GM04504 (cell line): ENCODE measurements at places on chromosomes 12 and 14.
A peak's percentile ranks its signal among the peaks of the same experiment; 100 is the strongest.

DNA sequence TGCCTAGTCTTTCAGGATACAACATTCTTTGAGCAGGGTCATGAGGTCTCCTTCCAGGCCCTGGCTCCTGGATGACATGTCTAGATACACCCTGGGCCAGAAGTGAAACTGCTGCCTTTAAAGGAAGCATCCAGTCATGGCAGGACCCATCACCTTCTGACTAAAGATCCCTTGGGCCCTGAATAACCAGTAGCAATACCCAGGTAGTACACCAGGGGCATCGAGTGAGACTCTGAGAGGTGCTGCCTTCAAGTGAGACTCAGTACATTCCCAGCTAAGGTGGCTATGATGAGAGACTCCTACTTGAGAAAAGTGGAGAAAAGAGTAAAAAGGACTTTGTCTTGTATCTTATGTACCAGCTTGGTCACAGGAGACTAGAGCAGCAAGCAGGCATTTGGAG, 23.5 kb downstream of the OR6C68 start:
- DNase-seq, result no peak

GRCh38 chr12:112801055-112801454, 9.5 kb downstream of the RPH3A start:
- no peak for DNase-seq

GRCh38 chr12:107503129-107503855, 182.3 kb upstream of the PWP1 start:
- no peak for DNase-seq

GRCh38 chr12:120468325-120468820, 1.2 kb downstream of the SRSF9 start:
- no peak for DNase-seq

- no peak for DNase-seq
Measured at GRCh38 chr14:68331426-68331825, 461.4 kb downstream of the ZFP36L1 start.

DNA sequence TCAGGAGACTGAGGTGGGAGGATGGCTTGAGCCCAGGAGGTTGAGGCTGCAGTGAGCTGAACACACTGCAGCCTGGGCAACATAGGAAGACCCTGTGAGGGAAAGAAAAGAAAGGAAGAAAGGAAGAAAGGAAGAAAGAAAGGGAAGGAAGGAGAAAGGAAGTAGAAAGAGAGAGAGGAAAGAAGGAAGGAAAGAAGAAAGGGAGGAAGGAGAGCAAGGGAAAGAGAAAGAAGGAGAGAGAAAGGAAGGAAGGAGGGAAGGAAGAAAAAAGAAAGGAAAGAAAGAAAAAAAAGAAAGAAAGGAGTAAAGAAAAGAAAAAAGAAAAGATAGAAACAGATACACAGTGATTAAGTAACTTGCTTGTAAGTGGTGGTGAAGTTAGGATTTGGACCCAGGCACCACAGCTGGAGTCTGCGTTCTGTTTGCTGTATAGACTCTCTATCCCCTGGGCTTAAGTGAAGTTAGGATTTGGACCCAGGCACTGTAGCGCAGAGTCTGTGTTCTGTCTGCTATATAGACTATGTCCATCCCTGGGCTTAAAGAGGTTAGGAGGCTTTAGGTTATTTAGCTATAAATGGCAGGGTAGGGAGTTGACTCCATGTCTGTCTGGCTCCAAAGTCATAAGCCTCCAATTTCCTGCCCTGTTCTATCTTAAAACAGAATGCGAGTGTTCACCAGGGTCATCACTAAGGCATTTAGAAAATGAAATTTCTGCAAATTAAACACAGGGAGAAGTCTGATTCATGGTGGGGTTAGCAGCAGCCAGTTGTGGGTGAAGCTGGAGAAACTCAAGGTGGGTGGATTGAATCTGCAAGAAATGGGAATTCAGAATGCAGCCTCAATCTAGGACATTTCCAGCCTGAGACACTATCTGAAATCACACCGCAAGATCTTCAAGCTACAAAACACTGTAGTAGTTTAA, 13.3 kb upstream of the C12orf75 start:
- no peak for DNase-seq

DNA sequence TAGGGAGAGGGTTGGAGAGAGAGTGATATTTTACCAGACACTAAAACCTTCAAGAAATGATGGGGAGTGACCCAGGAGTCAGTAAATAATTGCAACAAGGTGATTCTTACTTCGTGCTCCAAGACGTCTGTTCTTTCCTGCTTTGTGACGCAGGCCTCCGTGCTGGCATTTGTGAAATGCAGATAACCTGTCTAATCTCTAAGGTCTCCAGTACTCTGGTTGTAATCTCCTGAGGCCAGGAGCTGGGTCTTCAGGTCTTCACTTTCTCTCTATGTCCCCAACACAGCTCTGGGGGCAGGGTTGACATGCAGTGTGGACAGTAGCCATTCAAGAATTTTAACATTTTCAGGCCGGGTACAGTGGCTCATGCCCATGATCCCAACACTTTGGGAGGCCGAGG, 53.1 kb downstream of the CD9 start:
- no peak for DNase-seq

GRCh38 chr14:102777711-102778337, 575 bp downstream of the TRAF3 start:
- no peak for DNase-seq

DNA sequence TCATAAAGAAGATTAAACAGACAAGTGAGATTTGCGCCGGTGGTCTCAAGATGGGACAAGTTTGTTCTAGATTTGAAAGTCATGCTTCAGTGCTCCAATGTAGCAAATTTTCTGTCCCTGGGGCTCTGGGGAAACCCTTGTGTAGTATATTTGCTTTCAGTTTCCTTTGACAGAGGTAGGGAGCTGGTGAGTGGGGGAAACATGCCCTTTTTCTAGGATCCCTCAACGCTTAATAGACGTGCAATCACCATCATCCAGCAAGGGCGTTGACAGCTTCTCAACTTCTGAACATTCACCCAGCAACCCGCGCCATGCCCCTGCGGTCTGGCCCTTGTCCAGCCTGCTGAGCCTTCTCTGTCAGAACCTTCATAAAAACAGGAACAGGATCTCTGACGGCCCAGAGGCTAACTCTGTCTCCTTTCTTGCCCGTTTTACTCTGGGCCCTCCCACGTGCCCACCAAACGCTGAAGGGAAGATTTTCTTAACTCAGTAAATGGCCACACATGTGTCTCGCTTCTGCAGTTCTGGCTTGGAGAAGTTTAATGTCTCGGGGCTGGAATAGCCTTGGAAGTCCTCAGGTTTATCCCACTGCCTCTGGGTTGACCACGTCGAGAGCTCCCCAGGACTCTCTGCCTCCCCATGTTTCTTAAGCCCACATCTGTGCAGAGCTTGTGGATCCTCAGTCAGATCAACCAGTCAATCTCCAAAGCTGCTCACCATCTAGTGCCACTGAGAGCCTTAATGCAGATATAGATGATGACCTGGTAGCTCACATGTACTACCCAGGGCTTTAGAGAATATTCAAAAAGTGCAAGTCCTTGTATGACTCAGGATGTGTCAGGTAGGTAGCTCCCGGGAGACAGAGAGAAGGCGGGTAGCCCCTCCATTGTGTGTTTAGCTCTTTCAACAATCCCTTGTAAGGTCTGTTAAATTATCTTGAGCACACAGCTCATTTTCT, 58.1 kb upstream of the CCND2 start:
- DNase-seq, result no peak

GRCh38 chr12:89384050-89384758, 31.9 kb upstream of the DUSP6 start:
- DNase-seq, result peak; percentile 91

GRCh38 chr12:53180931-53181645, 363 bp upstream of the CSAD start:
- peak; percentile 32 for DNase-seq

DNA sequence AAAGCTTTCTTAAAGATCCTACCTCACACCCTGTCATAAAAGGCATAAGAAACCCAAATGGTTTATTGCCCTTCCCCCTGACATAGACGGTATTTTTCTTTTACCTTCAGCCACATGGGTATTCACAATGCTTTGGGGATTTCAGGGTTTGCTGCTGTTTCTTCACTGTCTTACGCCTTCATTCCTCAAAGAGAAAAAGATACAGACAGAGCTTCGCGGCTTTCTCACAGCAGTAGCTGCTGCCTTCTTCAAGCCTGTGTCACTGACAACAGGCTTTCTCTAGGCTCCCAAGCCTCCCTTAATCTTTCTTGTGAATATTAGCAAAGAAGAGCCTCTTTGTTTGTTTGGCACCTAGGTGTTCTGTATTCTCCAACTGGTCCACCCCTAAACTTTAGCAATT, 197.4 kb upstream of the ARID2 start:
- no peak for DNase-seq

- no peak for DNase-seq
Measured at GRCh38 chr12:49031573-49032161, 13.1 kb upstream of the PRKAG1 start.
